Activated naive CD4-positive, alpha-beta T cell (primary cell): ENCODE measurements at places on chromosomes 11 and 22.

DNA sequence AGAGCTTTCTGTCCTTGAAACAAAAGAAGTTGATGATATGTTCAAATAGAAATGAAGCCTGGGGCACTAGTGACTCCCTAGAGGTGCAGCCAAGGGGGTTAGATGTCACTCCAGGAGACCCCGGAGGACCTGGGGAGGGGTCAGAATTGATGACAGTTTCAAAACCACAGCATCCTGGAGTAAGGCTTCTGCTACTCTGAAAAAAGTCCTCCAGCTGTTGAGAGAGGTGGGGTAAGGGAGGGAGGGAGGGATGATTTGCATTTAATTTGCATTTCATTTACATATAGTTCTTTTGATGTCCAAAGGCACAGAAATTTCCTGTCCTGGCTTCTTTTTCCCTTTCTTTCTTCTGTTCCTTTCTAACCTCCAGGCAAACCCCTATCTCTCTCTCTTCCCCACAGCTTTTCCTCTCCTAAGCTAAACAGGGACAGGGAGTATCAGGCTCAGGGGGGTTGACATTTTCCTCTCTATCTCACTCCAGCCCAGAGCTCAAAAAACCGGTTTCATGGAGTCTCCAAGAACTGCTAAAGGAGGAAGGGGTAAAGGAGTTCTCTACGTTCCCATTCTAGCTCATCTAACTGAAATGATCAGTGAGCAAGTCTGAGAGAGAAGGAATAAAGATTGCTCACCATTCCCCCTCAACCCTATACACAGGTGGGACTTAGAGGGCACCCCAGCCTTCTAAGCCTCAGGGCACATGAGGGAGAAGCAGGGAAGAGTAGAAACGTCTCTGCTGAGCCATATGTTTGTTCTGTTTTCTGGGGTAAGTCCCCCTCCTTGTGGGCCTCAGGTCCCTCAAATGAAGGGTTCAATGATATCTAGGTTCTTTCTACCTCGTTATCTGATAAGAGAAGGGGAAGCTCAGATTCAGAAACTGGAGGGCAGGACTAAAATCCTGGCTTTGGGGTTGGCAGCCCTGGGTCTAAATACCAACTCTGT lies 3.5 kb upstream of the POU2F3 start:
- no peak for DNase-seq

- DNase-seq = no peak
These were observed 10.4 kb downstream of the SPATA19 start for GRCh38 chr11:133834682-133835592.

GRCh38 chr11:108758458-108758857 lies 93.6 kb downstream of the DDX10 start:
- no peak for DNase-seq

DNA sequence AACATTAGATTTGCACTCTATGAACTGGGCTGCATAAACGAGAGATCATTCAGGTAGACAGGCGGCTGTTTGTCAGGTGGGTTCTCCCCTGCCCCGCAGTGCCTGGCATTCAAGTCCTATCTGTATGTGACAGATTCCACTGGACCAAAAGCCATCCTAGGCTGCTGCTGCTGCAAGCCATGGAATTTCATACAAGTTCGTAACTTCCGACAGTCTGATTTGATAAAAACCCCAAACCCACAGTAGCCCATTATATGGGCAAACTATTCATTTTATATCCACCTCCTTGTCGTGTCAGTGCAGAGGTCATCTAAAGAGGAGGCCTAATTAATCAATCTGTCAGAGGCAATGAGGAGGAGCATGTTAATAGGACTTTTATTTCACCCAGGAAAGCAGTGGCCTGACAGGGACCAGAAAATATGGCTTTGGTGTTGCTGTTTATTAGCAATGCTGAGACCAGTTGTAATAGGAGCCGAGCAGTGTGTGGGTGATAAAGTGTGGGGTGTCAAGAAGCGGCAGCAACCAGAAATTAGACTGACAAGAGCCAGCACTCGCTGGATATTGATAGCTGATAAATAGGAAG lies 124.2 kb downstream of the ARL14EP start:
- no peak for DNase-seq

- no peak for DNase-seq
These were observed 36.1 kb upstream of the SCN3B start for GRCh38 chr11:123690485-123690884.

GRCh38 chr11:65766535-65766934 lies 14.2 kb downstream of the AP5B1 start:
- DNase-seq = no peak

DNA sequence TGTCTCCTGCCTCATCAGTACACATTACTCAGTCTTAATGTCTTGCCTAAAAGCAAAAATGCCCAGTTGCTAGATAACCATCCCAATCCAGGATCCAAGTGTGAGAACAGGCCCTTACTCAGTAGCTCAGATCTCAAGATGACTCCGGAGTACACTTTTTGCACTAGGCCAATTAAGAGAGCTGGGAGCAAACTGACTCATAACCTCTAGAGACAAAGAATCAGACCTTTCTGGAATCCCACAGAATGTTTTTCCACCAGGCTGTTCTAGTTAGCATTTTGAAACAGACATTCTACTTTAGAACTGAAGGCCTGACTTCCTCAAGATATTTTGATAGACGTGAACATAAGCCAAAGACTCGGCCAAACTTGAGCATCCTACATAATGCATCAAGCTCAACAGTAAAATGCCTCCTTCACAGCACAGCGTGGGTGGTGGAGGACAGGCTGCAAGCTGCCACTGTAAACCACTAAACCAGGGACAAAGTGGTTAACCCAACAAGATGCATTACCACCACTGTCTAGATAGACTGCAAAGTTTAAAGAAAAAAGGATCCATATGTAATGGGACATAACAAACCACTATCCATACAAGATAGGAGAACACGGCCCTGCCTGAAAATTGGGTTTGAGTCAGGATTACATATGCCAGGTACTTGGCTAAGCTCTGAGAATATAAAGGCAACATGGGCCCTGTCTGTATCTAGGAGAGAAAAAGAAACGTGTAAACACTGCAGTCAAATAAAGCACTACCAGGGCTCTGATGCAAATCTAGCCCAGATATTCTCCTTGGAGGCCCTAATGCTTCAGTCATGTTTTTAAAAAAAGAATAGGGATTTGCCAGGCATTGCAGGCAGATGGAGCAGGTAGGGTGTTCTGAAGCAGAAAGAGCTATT lies 48.3 kb downstream of the MYH9 start:
- no peak for DNase-seq

- no peak for DNase-seq
These were observed 96.1 kb upstream of the CD44 start for GRCh38 chr11:35042913-35043312.

DNA sequence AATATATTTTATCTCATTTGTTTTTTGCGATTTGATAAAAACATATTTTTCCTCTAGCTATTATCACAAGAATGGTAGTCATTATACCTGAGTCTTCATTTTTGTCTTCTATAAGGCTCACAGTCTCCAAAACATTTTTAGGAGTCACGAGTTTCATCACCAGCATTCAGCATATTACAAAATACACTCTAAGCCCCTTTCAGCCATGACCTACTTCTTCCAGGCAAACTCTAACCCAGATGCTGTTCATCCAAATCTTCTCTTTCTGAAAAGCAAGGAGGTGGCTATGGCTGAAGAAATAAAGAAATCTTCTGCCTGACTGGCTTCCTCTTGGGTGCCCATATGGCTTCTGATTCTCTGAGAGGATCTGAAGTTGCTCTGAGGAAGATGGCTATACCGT lies 35.7 kb upstream of the USP47 start:
- DNase-seq = no peak

- DNase-seq = no peak
These were observed 361.2 kb downstream of the TMEM135 start for GRCh38 chr11:87398931-87399330.

- DNase-seq = no peak
These were observed 921.7 kb downstream of the LRRC4C start for GRCh38 chr11:40537734-40538133.

DNA sequence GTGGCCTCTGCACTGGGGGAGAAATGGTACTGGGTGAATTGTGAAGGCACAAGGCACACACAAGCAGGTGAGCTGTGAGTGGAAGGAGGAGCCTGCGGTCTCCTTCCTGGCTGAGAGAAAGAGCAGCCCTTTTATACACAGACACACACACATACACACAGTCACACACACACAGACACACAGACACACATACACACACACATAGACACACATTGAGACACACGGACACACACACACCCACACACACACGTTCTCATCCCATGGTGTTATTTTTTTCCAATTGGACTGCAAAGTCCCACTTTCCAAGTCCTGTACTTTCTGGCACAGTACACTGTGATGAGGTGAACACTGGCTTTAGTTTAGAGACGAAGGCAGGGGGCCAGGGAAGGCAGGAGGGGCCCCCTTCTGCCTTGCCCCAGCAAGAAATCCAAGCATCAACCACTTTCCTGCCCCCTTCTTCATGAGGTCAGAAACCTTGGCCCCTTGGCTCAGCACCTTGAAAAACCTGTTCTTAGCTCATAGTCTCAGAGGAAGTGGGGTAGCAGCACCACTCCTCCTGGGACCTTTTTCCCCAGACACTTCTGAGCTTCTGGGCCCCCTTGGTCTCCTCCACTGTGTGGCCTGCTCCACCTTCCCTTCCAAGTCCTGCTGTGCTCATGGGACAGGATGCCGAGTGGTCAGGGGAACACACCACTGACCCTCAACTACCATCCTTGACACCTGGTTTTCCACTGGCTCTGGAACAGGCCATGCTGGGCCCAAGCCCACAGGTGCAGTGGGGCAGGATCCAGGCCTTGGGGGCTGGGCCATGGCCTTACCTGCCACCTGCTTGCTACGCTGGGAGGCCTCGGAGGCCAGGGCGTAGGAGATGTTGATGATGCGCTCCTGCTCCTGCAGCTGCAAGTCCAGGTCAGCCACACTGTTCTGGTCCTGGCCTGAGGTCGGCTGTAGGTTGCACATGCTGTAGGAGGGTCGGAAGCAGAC lies 43.8 kb downstream of the C11orf58 start:
- no peak for DNase-seq

DNA sequence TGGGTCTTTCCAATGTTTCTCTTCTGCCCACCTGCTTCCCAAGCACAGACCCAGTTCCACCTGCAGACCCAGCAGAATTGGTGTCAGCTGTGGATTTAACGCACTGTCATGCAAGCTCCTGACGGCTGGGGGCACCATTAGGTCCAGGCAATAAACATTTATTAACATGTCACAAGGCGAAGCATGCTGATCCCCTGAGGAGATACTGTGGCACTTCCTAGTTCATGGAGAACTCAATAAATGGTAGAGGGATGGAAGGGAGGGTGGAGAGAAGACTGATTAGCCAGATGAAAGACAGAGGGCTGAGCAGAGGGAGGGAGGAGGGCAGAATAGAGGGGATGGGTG lies 68.3 kb upstream of the TSPAN18 start:
- DNase-seq = no peak

DNA sequence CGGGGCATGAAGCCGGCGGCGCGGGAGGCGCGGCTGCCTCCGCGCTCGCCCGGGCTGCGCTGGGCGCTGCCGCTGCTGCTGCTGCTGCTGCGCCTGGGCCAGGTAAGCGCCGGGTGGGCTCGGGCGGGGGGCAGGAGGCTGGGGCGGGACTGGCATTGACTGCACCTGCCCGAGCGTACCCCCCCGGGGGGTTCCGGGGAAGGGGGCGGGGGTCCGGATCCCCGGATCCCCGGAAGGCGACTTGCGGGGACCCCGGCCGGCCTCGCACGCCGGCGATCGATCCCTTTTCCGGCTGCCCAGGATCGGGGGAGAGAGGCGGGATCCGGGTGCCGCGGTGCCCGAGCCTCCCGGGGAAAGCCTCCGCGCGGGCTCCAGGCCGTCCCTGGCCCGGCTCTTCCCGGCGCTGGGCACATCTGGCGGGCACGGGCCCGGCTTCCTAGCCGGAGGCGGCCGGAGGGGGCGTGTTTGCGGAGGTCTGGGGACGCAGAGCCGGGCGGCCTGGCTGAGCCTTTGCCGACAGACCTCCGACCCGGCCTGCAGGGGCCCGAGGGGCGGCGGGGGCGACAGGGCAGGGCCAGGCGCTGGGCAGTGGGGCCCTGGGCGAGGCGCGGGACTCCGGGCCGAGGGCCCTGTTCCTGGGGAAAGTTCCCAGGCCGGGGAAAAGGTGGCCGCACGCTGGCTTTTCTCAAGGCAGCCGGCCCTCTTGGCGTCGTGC lies 705 bp downstream of the PTPRJ start:
- no peak for DNase-seq

GRCh38 chr11:66891851-66892660 lies 35.2 kb downstream of the LRFN4 start:
- no peak for DNase-seq

DNA sequence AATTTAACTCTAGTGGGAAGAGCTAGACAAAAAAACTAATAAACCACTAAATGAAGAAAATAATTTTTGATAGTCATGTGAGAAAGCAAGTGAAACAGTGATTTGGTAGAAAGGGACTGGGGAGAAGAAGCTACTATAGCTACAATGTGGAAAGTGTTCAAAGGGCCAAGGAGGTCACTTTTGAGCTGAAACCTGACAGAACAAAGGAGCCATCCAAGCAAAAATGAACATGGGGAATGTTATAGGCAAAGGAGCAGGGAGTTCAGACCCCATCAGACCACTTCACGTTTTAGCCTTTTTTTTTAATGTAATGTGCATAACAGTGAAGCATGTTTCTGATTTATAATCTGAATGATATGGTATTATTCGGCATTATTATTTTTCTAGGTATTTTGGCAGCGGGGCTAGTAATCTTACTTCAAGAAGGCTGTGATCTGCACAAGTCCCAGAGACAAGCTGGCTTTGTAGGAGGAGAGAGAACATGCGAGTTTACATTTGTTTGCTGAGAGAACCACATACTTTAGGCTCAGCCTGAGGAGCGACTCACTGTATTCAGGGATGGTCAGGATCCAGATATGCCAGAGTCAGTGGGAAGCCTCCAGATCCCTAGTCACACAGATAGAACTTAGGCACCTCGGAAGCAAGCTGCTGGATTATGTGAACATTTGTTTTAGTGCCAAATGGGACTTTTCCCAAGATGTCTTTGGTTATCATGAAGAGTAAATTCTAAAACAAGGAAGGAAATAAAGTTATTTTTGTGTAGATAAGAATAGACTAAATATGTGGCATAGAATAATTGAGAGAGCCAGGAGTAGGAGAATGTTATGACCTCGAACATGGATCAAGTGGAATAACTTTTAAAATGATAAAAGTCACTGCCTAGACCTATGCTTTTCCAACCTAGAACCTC lies 118.6 kb downstream of the TRIM44 start:
- DNase-seq = no peak

GRCh38 chr11:31874631-31875191 lies 63.6 kb upstream of the PAX6 start:
- no peak for DNase-seq

DNA sequence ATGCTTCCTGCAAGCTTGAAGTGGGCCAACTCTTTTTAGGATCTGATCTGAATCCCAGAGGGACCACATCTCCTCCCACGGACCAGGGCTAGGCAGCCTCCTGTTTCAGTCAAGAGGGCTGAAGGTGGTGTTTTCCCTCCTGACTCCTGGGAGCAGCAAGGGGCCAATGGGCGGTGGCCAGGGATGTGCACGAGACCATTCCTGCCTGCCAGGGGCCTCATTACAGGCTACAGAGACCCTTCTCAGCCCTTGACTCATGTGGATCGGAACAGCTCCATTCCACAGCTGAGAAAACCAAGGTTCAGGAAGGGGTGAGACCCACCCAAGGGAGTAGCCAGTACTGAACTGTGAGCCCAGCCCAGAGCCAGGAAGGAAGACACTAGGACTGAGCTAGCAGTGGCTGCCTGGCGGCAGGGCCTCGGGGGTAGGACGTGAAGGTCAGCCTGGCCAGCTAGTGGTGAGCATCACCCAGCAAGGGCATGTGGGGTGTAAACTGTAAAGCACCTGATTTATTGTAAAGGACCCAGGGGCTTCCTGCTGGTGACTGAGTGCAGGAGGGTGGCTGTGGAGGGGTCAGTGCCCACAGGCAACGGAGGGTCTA lies 3.4 kb upstream of the P2RY6 start:
- no peak for DNase-seq
